ENCODE measurements at places on chromosomes 6 and 20. TPM values are rescaled to one million over a fixed set of nuclear protein-coding genes. Genes with fewer than 3 reads are reported as not detected.
A peak's percentile ranks its signal among the peaks of the same experiment; 100 is the strongest.

ANGPT4 gene
- 0.03 TPM for total RNA-seq

NEU1 gene
- total RNA-seq, result 22.8 TPM

NOL4L gene
- total RNA-seq, result 11.5 TPM

APOM gene
- total RNA-seq, result 0.74 TPM

VARS1 gene
- 22.0 TPM for total RNA-seq

GRCh38 chr20:46132705-46133120, 14.6 kb downstream of the CD40 start:
- no peaks in the 10 kb centered on the region for H3K27me3 ChIP-seq
- no peak overlapping the region for H3K4me3 ChIP-seq
- DNase-seq, result peak; percentile 74
- H3K27ac ChIP-seq, result no peak overlapping the region
- no peaks in the 10 kb centered on the region for H3K36me3 ChIP-seq
- no peaks in the 10 kb centered on the region for H3K4me1 ChIP-seq

DNA sequence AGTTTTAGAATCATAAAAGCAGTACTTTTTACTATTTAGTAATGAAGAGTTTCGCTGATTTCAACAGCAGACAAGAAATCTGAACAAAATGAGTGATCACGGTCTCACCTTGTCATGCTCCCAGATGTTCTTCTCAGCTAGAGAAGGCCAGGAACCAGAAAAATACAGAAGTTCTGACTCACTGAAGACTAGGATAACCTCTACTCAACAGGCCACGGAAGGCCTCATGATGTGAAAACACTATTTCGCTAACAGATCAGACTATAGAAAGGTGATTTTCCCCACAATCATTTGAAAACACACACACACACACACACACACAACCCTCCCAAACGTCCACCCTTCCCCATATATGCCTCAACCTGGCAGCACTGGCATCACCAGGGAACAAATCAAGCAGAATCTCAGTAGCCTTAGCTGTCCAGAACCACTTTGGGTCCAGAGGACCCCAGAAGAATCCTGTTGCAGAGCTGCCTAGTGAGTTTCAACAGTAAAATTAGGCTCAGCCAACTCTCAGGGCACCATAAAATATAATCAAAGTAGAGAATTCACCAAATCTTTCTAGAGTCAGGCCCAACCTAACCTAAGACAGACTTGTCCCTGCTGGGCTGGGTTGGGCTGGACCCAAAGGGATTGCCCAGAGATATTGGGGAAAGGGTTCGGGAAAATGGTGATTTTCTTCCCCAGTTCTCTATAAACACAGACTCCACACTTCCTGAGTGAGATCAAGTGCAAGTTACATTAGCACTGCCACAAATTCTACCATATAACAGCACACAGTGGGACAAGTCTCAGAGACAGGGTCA, 7.9 kb downstream of the EXOC2 start:
- no peaks in the 10 kb centered on the region for H3K4me1 ChIP-seq
- H3K27ac ChIP-seq, result no peak overlapping the region
- no peak for DNase-seq

DNA sequence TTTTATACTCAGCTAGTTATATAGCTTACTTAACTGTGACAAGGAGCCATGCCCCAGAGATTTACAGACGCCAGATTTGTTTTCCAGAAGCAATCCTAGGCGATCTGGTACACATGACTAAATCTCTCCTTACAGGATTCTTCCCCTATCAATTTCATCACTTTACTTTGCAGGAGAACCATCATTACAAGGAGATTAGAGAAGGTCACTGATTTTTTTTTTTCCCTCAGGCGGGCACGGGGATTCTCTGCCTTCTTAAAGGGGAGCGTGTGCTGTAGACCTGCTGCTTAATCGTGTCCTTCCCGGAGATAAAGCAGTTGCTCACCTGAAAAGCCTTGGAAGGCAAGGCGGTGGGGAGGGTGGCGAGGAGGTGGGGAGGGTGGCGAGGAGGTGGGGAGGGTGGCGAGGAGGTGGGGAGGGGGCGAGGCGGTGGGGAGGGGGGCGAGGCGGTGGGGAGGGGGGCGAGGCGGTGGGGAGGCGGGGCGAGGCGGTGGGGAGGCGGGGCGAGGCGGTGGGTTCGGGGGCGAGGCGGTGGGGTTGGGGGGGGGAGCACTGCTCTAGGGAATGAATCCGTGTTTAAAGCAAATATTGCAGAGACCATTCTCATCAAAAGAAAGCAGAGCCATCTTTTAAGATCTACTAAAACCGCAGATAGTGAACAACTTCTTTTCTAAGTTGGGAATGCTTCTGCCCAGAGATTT, 14.3 kb upstream of the MRAP2 start:
- no peak overlapping the region for H3K4me3 ChIP-seq
- no peaks in the 10 kb centered on the region for H3K36me3 ChIP-seq
- H3K4me1 ChIP-seq, result no peaks in the 10 kb centered on the region
- no peak overlapping the region for H3K27ac ChIP-seq

DNA sequence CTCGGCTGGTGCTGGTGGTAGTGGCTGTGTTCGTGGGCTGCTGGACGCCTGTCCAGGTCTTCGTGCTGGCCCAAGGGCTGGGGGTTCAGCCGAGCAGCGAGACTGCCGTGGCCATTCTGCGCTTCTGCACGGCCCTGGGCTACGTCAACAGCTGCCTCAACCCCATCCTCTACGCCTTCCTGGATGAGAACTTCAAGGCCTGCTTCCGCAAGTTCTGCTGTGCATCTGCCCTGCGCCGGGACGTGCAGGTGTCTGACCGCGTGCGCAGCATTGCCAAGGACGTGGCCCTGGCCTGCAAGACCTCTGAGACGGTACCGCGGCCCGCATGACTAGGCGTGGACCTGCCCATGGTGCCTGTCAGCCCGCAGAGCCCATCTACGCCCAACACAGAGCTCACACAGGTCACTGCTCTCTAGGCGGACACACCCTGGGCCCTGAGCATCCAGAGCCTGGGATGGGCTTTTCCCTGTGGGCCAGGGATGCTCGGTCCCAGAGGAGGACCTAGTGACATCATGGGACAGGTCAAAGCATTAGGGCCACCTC, 8.8 kb downstream of the NPBWR2 start:
- H3K4me3 ChIP-seq, result no peak overlapping the region
- no peak for DNase-seq
- H3K4me1 ChIP-seq, result no peaks in the 10 kb centered on the region

DNA sequence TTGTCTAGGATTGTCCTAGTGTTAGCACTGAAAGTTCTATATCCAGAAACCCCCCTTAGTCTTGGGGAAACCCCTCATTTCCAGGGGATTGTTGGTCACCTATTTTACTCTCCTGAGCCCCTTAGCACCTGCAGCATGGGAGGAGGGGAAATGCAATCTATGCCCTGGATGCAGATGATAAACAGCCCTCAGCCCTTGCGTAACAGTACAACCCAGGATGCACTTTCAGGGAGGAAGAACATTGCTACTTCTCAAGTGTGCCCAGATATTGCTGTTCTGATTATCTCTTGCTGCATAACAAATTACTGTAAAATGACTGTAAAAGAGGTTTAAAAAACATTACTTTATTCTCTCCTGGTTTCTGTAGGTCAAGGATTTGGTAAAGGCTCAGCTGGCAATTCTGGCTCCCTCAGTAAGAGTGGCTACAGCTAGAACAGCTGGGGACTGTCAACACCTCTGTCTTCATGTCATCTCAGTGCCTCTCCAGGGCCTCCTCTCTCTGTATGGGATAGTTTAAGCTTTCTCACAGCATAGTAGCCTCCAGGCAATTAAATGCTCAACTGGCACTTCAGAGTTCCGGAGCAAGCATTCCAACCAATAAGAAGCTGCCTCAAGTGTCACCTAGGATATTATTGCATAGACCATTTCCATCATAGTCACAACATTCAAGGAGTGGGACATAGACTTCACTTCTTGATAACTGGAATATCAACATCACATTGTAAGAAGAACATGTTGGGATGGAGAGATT, 117.8 kb upstream of the FOXO3 start:
- no peak overlapping the region for H3K27ac ChIP-seq
- no peak for DNase-seq
- no peaks in the 10 kb centered on the region for H3K27me3 ChIP-seq
- H3K4me3 ChIP-seq, result no peak overlapping the region

DNA sequence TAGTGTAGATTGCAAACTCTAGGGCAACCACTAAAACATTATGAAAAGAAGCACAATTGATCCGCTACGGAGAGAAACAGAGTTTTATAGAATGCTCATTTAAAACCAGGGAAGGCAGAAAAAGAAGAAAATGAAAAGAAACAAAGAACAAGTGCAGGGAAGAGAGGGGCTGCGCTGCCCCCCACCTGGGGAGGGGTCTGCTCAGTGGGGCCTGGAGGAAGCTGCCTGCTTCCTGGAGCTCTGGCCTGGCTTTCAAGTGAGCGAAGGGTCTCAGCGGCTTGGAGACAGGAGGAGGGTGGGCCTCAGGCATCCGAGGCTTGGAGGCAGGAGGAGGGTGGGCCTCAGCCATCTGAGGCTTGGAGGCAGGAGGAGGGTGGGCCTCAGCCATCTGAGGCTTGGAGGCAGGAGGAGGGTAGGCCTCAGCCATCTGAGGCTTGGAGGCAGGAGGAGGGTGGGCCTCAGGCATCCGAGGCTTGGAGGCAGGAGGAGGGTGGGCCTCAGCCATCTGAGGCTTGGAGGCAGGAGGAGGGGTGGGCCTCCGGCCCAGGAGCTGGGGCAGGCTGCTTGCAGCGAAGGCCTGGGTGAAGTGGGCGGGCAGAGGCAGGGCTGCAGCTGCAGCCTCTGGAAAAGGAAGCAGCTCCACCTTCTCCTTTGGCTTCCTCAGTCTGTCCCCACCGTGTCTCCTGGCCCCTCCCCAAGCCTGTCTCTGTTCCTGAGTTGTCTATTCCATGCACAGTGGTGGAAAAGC, 406.3 kb downstream of the TAF4 start:
- H3K27me3 ChIP-seq, result no peaks in the 10 kb centered on the region
- no peak for DNase-seq
- H3K4me1 ChIP-seq, result no peaks in the 10 kb centered on the region
- no peak overlapping the region for H3K4me3 ChIP-seq

DNA sequence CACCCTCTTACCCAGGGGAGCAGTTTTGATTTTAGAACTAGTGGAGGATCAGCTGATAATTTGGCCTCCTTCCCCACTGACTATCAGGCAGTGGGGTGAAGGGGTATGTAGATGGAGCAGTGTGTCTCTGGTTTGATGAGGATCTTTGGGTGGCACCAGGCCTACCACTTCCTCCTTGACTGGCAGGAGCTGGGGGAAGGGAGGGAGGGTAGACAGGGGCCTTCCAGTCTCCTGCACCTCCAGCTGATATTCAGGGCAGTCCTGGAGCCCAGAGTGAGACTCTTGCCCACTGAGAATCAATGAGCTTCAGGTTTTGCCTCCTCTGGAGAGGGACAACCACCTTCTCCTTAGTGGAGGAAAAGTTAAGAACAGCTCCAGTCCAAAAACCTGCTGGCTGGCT, 3.2 kb downstream of the DEF6 start:
- H3K4me1 ChIP-seq, result peaks cover 10% of the 10 kb centered on the region
- H3K4me3 ChIP-seq, result no peak overlapping the region
- no peak overlapping the region for H3K27ac ChIP-seq
- H3K27me3 ChIP-seq, result no peaks in the 10 kb centered on the region
- DNase-seq, result no peak
- H3K36me3 ChIP-seq, result no peaks in the 10 kb centered on the region

DNA sequence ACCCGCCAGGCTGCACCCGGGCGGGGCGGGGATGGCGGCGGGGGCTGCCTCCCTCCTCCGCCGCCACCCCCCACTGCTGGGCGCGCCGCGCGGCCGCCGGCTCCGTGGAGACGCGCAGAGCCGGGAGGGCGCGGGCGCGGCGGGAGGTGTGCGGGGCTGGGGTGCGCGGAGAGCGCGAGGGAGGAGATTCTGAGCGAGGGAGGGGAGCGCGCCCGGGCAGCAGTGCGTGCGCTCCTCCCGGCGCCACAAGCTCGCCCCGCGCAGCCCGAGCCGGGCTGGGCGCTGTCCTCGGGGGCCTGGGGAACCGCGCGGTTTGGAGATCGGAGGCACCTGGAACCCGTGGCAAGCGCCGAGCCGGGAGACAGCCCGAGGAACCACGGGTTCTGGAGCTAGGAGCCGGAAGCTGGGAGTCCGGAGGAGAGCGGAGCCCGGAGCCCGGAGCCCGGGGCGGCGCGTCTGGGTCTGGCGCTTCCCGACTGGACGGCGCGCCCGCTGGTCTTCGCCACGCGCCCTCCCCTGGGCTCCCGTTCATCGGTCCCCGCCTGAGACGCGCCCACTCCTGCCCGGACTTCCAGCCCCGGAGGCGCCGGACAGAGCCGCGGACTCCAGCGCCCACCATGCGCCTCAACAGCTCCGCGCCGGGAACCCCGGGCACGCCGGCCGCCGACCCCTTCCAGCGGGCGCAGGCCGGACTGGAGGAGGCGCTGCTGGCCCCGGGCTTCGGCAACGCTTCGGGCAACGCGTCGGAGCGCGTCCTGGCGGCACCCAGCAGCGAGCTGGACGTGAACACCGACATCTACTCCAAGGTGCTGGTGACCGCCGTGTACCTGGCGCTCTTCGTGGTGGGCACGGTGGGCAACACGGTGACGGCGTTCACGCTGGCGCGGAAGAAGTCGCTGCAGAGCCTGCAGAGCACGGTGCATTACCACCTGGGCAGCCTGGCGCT, at the start of gene NTSR1:
NTSR1 (plus strand) TSS at position 246 of the 946 bp plus-strand sequence; CDS start at position 618, 372 bp downstream.
- DNase-seq, result no peak
- no peak within 1 kb of the TSS for H3K27ac ChIP-seq
- no peaks in the 10 kb centered on the region for H3K4me1 ChIP-seq
- H3K4me3 ChIP-seq, result no peak within 1 kb of the TSS

- peaks cover 10% of the 10 kb centered on the region for H3K4me1 ChIP-seq
- H3K4me3 ChIP-seq, result no peak overlapping the region
- H3K27me3 ChIP-seq, result no peaks in the 10 kb centered on the region
- H3K27ac ChIP-seq, result no peak overlapping the region
- H3K36me3 ChIP-seq, result no peaks in the 10 kb centered on the region
These were observed 879 bp downstream of the MEP1A start for GRCh38 chr6:46794068-46794467.

DNA sequence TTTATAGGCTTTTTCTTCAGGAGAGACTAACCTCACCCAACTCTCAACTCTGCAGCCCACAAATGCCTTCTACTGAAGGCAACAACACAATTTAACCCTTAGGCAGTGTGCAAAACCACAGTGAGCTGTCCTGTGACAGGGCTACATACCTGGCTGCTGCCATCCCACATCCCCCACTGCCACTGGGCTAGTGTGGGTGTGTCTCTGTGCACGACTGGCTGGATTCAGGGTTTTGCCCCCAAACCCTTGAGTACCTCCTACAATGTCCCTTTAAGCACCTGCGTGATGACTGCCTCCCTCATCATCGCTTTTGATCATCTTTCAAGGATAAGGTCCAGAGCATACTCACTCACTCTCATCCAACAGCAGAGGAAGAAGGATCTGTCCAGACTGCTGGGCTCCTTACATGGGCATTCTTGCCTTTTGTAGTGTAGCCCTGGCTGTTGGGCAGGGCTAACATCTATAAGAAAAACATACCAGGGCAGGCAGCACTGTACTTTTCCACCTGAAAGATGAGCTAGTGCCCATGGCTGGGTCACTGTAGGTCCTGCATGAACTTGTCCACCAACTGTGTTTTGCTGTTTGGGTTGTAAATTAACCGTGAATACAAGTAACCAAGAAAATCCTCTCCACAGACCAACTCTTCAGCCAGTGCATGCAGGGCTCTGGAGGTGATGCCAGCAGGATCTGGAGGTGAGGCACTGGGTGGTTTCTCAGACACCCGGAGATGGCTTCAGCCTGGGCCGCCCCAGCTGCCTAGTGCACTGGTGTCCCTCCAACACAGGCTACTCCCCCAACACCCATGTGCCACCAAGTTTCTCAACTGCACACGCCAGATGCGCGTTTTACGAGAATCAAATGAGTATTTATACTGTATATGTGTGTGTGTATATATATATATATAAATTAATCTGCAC, 45.2 kb downstream of the PLCG1 start:
- H3K4me3 ChIP-seq, result no peak overlapping the region
- H3K36me3 ChIP-seq, result no peaks in the 10 kb centered on the region
- no peaks in the 10 kb centered on the region for H3K4me1 ChIP-seq
- H3K27me3 ChIP-seq, result no peaks in the 10 kb centered on the region
- H3K27ac ChIP-seq, result no peak overlapping the region
